ENCODE measurements at places on chromosomes 5 and 9.

DNA sequence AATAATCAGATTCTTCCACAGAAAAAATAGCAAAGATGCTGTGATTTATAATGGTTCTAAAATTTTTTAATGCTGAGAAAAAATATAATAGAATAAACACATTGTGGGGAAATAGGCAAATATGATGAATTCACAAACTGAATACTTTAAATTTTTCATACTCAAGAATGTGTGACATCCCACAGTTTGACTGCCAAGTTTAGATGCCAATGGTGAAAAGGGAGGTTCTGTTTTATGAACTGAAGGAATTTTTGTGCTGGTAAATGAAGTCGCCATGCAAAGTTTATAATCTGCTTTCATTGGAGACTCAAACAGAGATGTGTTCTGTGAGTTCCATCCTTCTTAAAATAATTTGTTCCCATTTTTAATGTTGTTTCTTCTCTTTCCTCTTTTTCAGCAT, 367.5 kb upstream of the ADAMTS16 start:
- H3K27me3 ChIP-seq = no peaks in the 10 kb centered on the region
- no peaks in the 10 kb centered on the region for H3K36me3 ChIP-seq
- DNase-seq = no peak
- no peak overlapping the region for H3K27ac ChIP-seq
- H3K4me3 ChIP-seq = no peak overlapping the region
- no peaks in the 10 kb centered on the region for H3K4me1 ChIP-seq

DNA sequence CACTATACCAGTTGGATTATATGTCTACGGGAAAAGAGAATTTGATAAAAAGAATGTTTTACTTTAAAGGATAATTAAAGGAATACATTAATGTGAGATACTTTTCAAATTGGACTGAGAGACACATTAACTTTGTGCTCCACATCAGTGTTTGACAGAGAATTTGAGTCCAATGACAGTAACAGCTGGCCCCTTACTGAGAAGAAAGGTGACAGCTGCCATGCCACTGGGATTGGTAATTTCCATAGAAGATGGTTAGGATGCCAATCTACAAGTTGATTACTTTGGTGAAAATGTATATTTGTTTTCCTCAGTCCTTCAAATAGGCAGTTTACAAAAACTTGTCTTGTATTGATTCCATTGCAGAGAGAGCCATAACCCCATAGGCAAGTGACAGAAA, 578.4 kb downstream of the SLCO4C1 start:
- no peaks in the 10 kb centered on the region for H3K4me1 ChIP-seq
- no peaks in the 10 kb centered on the region for H3K36me3 ChIP-seq
- no peak overlapping the region for H3K4me3 ChIP-seq
- H3K27ac ChIP-seq = no peak overlapping the region
- H3K27me3 ChIP-seq = no peaks in the 10 kb centered on the region

DNA sequence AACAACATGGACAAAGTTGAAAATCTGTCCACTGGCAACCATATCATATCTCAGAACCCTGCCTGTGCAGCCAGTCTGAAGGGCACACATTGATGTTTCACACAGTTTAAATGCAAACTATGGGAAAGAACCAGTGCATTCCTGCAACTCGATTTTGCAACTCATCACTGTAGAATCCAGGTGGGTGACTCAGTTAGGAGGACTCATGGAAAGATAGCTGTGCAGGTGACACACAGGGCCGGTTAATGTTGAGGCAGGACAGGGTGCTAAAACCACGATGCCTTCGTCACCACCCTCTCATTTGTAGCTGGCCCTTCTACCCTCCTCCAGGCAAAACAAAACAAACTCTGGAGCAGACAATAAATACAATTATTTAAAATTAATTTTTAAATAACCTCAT, 62.8 kb downstream of the TLE1 start:
- no peaks in the 10 kb centered on the region for H3K36me3 ChIP-seq
- no peaks in the 10 kb centered on the region for H3K27me3 ChIP-seq
- H3K4me1 ChIP-seq = no peaks in the 10 kb centered on the region
- no peak overlapping the region for H3K4me3 ChIP-seq
- H3K27ac ChIP-seq = no peak overlapping the region

DNA sequence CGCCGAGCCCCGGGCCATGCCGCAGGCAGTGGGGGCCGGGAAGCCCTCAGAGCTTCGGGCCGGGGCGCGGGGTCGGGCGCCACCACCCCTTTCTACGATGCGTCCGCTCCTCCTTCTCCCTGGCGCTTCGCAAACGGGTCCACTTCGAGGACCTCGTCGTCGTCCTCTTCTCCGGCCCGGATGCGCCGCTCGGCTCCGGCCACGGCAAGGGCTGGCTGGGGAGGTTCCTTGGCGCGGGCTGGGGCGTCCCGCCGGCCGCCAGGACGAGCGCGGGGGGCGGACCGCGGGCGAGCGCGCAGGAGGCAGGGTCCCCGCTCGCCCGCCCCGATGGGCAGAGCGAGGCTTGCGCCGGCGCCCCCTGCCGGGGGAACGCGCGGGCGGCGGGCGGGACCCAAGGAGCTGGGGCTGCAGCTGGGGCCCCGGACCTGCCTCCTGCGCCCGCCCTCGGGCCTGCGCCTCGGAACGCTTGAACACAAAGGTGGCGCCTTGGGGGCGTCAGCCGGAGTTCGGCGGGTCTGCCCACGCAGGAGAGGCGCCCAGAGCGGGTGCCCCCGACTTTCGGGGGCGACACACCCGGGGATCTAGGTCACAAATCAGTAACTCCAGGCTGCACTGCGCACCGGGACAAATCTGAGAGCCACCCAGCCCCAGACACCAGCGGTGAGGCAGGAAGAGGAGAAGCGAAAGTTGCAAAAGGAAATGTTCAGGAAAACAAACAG, at the start of gene ROR2:
Gene ROR2 (minus strand): TSS at position 283 of the 719 bp plus-strand sequence.
- no peaks in the 10 kb centered on the region for H3K36me3 ChIP-seq
- H3K4me1 ChIP-seq = peaks cover 60% of the 10 kb centered on the region
- peak within 1 kb of the TSS; percentile 63 for H3K4me3 ChIP-seq
- DNase-seq = no peak

- no peak for DNase-seq
- H3K27me3 ChIP-seq = no peaks in the 10 kb centered on the region
- H3K36me3 ChIP-seq = no peaks in the 10 kb centered on the region
- H3K27ac ChIP-seq = no peak overlapping the region
- no peaks in the 10 kb centered on the region for H3K4me1 ChIP-seq
Measured at GRCh38 chr5:115758356-115758755, 58.1 kb downstream of the CDO1 start.

- no peaks in the 10 kb centered on the region for H3K4me1 ChIP-seq
- DNase-seq = no peak
- H3K4me3 ChIP-seq = no peak overlapping the region
- H3K36me3 ChIP-seq = no peaks in the 10 kb centered on the region
- H3K27ac ChIP-seq = no peak overlapping the region
- no peaks in the 10 kb centered on the region for H3K27me3 ChIP-seq
Measured at GRCh38 chr5:133618141-133618540, 5.8 kb upstream of the FSTL4 start.

GRCh38 chr5:89299998-89300397, 417.0 kb upstream of the MEF2C start:
- no peak overlapping the region for H3K4me3 ChIP-seq
- DNase-seq = no peak
- H3K27ac ChIP-seq = no peak overlapping the region
- H3K27me3 ChIP-seq = no peaks in the 10 kb centered on the region
- no peaks in the 10 kb centered on the region for H3K36me3 ChIP-seq

- peaks cover 6% of the 10 kb centered on the region for H3K4me1 ChIP-seq
- H3K27me3 ChIP-seq = no peaks in the 10 kb centered on the region
- no peak overlapping the region for H3K4me3 ChIP-seq
- H3K36me3 ChIP-seq = no peaks in the 10 kb centered on the region
- no peak overlapping the region for H3K27ac ChIP-seq
Measured at GRCh38 chr9:106731910-106732309, 131.1 kb upstream of the ZNF462 start.

DNA sequence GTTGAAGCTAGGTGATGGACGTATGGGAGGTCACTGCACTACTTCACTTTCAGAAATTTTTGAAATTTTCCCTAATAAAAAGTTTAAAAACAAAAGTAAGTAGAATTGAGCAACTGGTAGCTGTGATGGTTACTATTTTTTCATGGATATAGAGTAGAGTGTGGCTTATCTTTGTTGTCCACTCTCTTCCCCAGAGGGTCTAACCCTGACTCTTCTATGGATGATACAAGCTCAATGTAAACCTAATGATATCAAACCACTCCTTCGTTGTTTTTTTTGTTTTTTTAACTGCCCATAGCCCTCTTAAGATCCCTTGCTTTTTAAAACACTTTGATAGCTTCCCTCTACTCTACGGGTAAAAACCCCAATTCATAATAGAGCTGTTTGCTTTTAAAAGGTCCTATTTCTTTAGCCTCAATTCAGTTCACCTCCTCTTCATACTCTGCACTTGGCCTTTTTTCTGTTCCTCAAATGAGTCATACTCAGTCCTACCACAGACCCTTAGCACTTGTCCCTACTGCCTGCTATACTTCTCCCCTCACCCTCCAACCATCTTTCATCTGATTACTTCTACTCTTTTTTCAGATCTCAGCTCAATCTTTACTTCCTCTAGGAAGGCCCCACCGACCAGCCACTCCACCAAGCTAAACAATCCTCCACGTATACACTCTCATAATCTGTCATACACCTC, 2.6 kb downstream of the HDAC3 start:
- H3K27ac ChIP-seq = no peak overlapping the region
- H3K4me3 ChIP-seq = no peak overlapping the region
- H3K27me3 ChIP-seq = no peaks in the 10 kb centered on the region
- H3K36me3 ChIP-seq = peaks cover 1% of the 10 kb centered on the region

DNA sequence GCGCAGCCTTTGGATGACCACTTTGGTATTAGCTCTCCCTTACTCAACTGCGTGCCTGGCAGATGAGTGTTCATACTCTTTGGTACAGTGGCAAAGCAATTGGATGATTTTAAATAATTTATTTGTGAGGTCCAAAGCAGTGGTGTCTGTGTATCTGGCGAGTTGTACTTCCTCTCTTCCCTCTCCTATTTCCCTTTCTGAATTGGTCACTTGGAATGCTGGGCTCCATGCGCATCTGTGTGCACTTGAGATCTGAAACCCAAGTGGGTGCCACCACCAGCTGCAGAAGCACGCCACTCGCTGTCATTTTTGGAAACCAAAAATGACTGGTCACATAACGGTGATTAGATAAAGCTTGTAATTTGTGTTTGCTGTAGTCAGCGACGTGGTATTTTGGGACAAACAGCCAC, 386.0 kb upstream of the KLF4 start:
- H3K36me3 ChIP-seq = no peaks in the 10 kb centered on the region
- no peak overlapping the region for H3K4me3 ChIP-seq
- DNase-seq = no peak

DNA sequence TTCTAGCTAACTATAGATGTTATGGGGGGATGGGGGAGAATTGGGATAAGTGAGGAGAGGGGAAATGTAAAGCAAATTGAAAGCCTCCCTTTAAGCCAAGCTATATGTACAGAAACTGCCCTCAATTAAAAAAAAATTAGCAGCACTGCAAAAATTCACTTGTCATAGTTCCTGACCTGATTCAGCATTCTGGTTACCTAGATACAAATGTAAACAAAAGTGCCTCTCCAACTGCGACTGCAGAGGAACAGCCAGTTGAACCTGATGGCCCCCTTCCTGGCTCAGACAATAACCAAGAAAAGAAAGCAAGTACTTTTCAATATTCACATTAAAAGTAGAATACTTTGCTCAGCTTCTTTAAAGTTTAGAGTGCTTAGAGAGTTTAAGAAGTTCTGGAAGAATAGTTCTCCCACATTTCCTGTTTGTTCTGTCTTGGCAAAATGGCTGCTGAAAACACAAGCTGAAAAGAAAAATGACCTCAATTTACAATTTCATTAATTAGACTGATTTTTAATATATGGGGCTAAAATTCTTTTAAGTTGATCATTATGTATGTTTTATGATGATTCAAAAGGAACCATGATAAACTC, 1.5 kb downstream of the FAM81B start:
- H3K27ac ChIP-seq = no peak overlapping the region
- H3K36me3 ChIP-seq = no peaks in the 10 kb centered on the region
- no peak for DNase-seq

DNA sequence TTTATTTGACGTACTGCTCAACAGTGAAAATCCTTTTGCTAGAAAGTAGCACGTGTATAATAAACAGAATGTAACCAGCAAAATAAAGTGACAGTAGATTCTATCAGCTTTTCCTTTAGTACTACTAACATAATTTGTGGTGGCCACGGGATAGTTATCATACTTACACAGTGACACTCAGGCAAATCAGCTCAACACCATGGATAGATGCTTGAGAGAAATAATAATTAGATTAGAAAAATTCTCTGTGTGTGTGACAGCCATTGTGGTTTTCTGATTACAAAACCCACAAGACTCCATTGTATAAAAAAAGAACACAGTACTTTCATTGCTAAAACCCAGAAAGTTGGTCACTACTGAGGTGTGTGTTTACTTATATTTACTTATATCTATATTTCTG, 101.1 kb downstream of the MUSK start:
- DNase-seq = no peak
- H3K36me3 ChIP-seq = no peaks in the 10 kb centered on the region
- no peak overlapping the region for H3K27ac ChIP-seq
- no peaks in the 10 kb centered on the region for H3K27me3 ChIP-seq
- no peak overlapping the region for H3K4me3 ChIP-seq
- no peaks in the 10 kb centered on the region for H3K4me1 ChIP-seq

DNA sequence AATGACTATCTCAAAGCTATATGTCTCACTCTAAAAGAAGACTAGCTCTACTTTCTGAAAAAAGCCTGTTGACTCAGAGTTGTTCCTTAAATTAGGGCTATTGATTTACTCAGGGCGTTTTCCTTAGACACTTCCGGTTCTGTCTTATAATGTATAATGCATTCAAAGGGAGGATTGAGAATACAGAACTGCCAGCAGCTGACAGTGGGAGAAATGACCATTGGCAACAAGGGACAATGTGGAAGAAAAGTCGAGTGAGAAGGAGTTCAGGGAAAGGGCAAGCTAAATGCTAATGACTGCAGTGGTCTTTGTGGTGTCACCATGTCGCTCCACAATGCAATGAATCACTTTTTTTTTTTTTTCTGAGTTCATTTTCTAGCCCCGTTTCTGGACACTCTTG, 65.7 kb upstream of the ANKH start:
- H3K36me3 ChIP-seq = no peaks in the 10 kb centered on the region
- H3K27ac ChIP-seq = no peak overlapping the region
- DNase-seq = no peak
- no peaks in the 10 kb centered on the region for H3K27me3 ChIP-seq

GRCh38 chr9:125932012-125932411, 184.8 kb downstream of the PBX3 start:
- H3K4me3 ChIP-seq = no peak overlapping the region
- no peaks in the 10 kb centered on the region for H3K36me3 ChIP-seq
- H3K27ac ChIP-seq = no peak overlapping the region
- no peaks in the 10 kb centered on the region for H3K27me3 ChIP-seq
- peaks cover 24% of the 10 kb centered on the region for H3K4me1 ChIP-seq
- DNase-seq = no peak

DNA sequence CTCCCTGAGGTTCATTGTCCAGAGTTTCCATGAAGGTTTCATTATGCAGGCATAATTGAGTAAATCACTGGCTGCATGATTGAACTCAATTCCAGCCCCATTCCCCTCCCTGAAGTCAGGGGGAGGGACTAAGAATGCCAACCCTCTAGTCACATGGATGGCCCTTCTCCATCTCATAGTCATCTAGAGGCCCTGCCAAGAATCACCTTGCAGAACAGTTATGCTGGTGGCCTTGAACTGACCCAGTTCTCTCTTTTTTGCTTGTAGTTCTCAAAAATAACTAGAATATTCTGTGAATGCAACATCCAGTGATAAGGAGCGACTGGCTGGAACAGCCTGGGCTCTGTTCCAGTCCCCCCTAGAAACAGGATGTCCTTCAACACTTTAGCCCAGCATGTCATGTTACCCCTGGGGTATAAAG, 31.7 kb downstream of the SLC35A4 start:
- DNase-seq = no peak
- H3K36me3 ChIP-seq = no peaks in the 10 kb centered on the region
- no peaks in the 10 kb centered on the region for H3K27me3 ChIP-seq
- no peaks in the 10 kb centered on the region for H3K4me1 ChIP-seq
- no peak overlapping the region for H3K4me3 ChIP-seq
- H3K27ac ChIP-seq = no peak overlapping the region
